ENCODE measurements at places on chromosomes 1 and 21. TPM values are rescaled to one million over a fixed set of nuclear protein-coding genes. Genes with fewer than 3 reads are reported as not detected.
A peak's percentile ranks its signal among the peaks of the same experiment; 100 is the strongest.

- H3K27ac ChIP-seq, result no peak overlapping the region
- no peak overlapping the region for H3K4me3 ChIP-seq
- DNase-seq, result no peak
- peaks cover 57% of the 10 kb centered on the region for H3K36me3 ChIP-seq
These were observed 101.3 kb downstream of the SLC45A1 start for GRCh38 chr1:8419172-8419571.

SPATA6 gene
- 0.38 TPM for total RNA-seq

ERG gene
- not detected for total RNA-seq

SLC45A1 gene
- not detected for total RNA-seq

CDC20 gene
- total RNA-seq, result 224 TPM

DNA sequence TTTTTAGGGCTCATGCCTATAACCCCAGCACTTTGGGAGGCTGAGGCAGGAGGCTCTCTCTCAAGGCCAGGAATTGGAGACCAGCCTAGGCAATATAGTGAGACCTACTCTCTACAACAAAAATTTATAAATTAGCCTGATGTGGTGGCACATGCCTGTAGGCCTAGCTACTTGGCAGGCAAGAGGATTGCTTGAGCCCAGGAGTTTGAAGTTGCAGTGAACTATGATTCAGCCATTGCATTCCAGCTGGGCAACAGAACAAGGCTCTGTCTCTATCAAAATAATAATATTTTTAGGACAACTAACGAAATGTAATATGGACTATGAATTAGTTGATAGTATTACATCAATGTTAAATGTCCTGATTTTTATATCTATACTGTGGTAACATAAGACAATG is 68.8 kb upstream of the ARID1A start:
- H3K27me3 ChIP-seq, result no peaks in the 10 kb centered on the region
- no peak for DNase-seq
- H3K27ac ChIP-seq, result no peak overlapping the region
- H3K4me1 ChIP-seq, result peaks cover 6% of the 10 kb centered on the region
- H3K4me3 ChIP-seq, result no peak overlapping the region

DNA sequence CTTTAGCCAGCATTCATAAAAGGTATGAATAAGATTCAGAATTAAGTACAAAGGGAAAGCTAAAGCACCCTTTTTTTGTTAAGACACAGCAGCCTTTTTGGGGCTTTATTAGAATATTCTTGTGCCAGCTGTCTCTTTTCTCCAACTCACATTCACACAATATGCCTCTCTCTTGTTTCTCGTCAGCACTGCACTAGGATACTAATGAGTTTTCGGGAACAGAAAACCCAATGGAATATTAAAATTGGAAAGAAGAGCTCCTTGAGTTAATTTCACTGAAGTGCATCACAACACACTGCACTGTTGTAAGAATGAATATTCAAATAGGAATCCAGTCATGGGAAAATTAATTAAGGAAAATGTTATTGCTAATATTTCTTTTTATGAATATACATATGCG is 410.4 kb upstream of the BEND5 start:
- no peak overlapping the region for H3K4me3 ChIP-seq
- H3K36me3 ChIP-seq, result no peaks in the 10 kb centered on the region
- no peaks in the 10 kb centered on the region for H3K4me1 ChIP-seq
- no peaks in the 10 kb centered on the region for H3K27me3 ChIP-seq

- H3K4me1 ChIP-seq, result peaks cover 40% of the 10 kb centered on the region
- no peak for DNase-seq
- no peak overlapping the region for H3K27ac ChIP-seq
- H3K36me3 ChIP-seq, result no peaks in the 10 kb centered on the region
These were observed 22.6 kb downstream of the PODN start for GRCh38 chr1:53084589-53084971.

DNA sequence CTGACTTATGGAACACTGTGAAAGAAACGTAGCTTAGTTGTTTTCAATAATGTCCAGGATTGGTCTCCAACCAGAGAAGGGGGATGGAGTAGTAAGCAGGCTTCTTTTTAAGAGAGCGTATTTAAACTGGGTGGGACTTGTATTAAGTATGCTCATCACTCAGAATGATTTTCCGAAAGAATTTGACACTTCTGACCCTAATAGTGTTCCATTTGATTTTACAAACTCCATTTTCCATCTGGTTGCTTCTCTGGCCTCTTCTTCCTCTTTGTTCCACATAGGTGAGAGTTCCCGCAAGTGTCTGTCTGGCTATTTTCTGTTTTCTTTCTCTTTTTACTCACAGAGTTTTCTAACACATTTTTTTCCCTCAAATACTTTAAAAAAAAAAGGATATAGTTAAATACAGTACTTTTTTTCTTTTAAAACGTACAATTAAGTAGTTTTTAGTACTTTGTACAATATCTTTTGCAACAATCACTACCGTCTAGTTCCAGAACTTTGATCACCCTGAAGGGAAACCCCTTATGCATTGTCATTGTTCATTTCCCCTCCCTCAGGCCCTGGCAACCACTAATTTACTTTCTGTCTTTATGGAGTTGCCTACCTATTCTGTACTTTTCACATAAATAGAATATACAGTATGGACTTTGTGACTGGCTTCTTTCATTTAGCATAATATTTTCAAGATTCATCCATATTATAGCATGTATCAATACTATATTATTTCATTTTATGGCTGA is 67.0 kb downstream of the RASAL2 start:
- H3K27me3 ChIP-seq, result no peaks in the 10 kb centered on the region
- no peaks in the 10 kb centered on the region for H3K36me3 ChIP-seq
- H3K4me1 ChIP-seq, result no peaks in the 10 kb centered on the region
- no peak for DNase-seq
- no peak overlapping the region for H3K4me3 ChIP-seq

S100A7A gene
- not detected for total RNA-seq

- no peak overlapping the region for H3K27ac ChIP-seq
- no peak for DNase-seq
- no peaks in the 10 kb centered on the region for H3K27me3 ChIP-seq
- H3K36me3 ChIP-seq, result no peaks in the 10 kb centered on the region
These were observed 77.5 kb upstream of the KCNK2 start for GRCh38 chr1:215005078-215005477.

CFAP74 gene
- not detected for total RNA-seq

TEKT2 gene
- total RNA-seq, result 0.78 TPM

AUNIP gene
- total RNA-seq, result 30.9 TPM

DNA sequence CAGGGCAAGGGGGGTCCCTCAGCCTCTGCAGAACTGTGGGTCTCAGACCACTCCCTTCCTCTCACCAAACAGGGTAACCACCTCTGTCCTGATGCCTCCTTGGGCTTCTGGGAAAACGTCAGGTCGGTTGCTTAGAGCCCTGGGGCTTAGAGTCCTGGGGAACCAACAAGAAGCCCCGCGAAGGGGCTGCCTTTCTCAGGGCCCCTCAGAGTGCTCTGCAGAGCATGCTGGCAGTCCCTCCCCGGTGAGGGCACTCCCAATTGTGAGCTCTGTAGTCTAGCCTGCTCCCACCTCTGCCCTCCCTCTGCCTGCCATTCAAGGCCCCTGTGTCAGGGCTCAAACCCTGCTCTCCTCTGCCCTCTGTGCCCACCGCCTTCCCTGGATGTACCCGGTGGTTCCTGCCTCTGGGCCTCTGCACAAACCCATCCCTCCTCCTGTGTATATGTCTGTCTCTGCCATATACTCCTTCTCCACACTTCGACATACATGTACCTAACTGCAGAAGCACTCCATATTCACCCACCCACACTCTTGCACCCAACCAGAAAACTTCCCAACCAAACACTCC is 92.3 kb downstream of the DMRTB1 start:
- no peak for DNase-seq
- no peak overlapping the region for H3K27ac ChIP-seq
- no peaks in the 10 kb centered on the region for H3K4me1 ChIP-seq
- H3K27me3 ChIP-seq, result peaks cover 22% of the 10 kb centered on the region
- no peaks in the 10 kb centered on the region for H3K36me3 ChIP-seq
- no peak overlapping the region for H3K4me3 ChIP-seq

- H3K4me1 ChIP-seq, result no peaks in the 10 kb centered on the region
- peak; percentile 56 for DNase-seq
- no peak overlapping the region for H3K27ac ChIP-seq
- no peaks in the 10 kb centered on the region for H3K27me3 ChIP-seq
- no peak overlapping the region for H3K4me3 ChIP-seq
These were observed 6.6 kb upstream of the PEX19 start for GRCh38 chr1:160291248-160292220.

- H3K4me1 ChIP-seq, result peaks cover 48% of the 10 kb centered on the region
- no peak overlapping the region for H3K27ac ChIP-seq
- H3K4me3 ChIP-seq, result no peak overlapping the region
- no peaks in the 10 kb centered on the region for H3K27me3 ChIP-seq
- no peak for DNase-seq
- H3K36me3 ChIP-seq, result no peaks in the 10 kb centered on the region
These were observed 72.3 kb downstream of the PLPP3 start for GRCh38 chr1:56506951-56507491.

Data from K562 (cell line).